ENCODE measurements at places on chromosomes 12 and 14. TPM values are rescaled to one million over a fixed set of nuclear protein-coding genes. Genes with fewer than 3 reads are reported as not detected.

TMEM63C gene
- total RNA-seq = 0.87 TPM

ZDHHC22 gene
- total RNA-seq = not detected

FZD10 gene
- not detected for total RNA-seq

FOXG1 gene
- not detected for total RNA-seq

KCNMB4 gene
- total RNA-seq = 0.38 TPM

LACRT gene
- total RNA-seq = not detected

GDF3 gene
- total RNA-seq = not detected

SLC38A2 gene
- 164 TPM for total RNA-seq

COCH gene
- 0.82 TPM for total RNA-seq

GLIPR1L1 gene
- total RNA-seq = not detected

STXBP6 gene
- 0.18 TPM for total RNA-seq

SLIRP gene
- total RNA-seq = 268 TPM

TCTN1 gene
- total RNA-seq = 3.5 TPM

TRHDE gene
- not detected for total RNA-seq

KIF26A gene
- 0.24 TPM for total RNA-seq

RNASE7 gene
- total RNA-seq = not detected

HOXC12 gene
- not detected for total RNA-seq

MGP gene
- total RNA-seq = not detected

ENDOU gene
- not detected for total RNA-seq

HOXC6 gene
- total RNA-seq = not detected

LRIG3 gene
- total RNA-seq = 0.13 TPM
